ENCODE measurements at places on chromosomes 2 and 18.

- no peak for DNase-seq
Observed at GRCh38 chr18:67081482-67082211, 434.9 kb downstream of the DSEL start.

- DNase-seq = no peak
Observed at GRCh38 chr2:71460056-71460455, 6.7 kb downstream of the DYSF start.

GRCh38 chr18:40949114-40949950, 1005.7 kb upstream of the PIK3C3 start:
- DNase-seq = no peak

- DNase-seq = no peak
Observed at GRCh38 chr2:201990069-201990468, 43.6 kb upstream of the FZD7 start.

GRCh38 chr18:25225151-25225550, 126.8 kb downstream of the ZNF521 start:
- no peak for DNase-seq

GRCh38 chr2:159146996-159147666, 139.4 kb downstream of the WDSUB1 start:
- no peak for DNase-seq

DNA sequence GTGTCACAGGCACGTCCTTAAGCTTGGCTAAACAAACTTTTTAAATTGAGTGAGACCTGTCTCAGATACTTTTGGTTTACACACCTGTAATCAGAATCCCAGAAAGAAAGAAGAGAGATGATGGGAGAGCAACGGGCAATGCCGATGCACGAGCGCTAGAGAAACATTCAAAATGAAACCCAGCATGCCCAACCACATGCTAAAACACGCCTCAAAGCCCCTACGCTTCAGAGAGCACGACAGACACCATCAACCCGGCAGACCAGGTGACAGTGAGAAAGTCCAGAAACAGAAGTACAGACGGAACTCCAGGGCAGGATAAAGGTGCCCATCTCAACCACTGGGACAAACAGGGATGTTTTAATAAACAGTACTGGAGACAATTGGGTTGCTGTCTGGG, 85.5 kb downstream of the HDAC4 start:
- no peak for DNase-seq

DNA sequence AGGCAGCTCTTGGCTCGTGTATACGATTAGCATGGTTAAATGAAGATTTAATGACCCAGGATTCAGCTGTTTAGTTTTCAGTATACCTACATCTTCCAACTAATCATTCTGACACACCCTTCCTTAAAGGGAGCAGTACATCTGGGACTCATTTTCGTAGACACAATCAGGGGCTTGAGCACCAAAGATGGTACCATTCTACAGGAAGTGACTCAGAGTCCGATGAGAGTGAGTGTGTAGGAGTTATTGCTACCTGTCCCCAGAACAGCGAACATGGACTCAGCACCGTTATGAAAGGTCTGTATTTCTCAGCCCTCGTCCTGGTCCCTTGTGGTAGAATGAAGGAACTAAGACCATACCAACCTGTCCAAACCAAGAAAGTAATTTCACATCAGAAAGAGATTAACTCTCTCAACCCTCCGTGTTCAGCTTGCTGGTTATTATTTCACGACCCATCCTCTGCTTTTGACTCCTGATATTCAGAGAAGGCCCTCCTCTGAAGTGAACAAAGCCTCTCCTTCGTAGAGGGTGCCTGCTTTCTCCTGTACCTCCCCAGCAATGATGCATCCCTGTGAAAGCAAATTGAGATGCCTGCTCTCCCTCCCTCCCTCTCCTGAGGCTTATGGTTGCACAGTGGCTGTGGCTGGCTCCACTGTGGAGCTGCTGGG, 214.8 kb downstream of the MTX2 start:
- DNase-seq = no peak

DNA sequence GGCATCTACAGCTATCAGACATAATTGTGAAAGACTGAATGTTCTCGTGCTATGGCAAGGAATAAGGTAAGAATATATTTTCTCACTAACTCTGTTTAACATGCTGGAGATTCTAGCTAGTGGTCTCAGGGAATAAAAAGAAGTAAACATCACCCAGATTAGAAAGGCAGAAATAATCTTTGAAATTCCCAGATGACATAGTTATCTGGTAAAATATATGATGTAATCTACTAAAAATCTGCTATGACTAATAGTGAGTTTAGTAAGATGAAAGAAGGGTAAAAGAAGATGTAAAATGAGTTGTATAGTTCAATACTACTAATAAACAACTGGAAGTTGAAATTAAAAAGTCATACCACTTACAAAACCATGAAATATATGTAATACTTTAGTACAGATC, 134.2 kb downstream of the DSC3 start:
- DNase-seq = no peak

DNA sequence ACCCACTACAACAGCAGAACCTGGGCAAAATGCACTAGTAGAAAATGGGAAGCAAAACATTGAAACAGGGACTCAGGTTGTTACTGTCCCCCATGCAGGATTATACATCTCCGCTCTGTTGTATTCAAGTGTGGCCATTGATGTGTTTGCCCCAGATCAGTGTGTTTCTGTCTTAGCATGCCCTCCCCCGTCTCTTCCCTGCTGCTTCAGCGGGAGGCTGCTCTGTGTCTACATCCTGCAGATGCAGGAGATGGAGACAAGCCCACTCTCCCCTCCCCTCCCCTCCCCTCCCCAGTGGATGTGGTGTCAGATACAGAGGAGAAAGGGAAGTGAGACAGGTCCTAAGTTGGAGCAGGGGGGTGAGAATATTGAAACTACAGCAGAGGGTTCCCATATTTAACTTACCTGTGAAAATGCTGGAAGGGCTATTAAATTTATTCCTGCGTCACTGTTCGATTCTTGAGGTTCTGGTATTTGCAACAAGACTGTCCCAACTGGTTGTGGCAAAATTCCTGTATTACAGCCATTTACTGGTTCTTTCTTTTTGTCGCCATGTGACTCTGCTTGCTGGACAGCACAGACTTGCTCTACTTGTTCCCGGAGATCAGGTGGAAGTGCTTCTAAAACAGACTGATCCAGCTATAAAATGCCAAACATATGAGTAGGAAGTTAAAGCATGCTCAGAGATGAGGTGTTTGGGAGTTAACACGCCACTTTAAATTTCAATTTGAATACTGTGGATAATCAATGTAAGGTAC, 67.0 kb downstream of the EIF5B start:
- no peak for DNase-seq

DNA sequence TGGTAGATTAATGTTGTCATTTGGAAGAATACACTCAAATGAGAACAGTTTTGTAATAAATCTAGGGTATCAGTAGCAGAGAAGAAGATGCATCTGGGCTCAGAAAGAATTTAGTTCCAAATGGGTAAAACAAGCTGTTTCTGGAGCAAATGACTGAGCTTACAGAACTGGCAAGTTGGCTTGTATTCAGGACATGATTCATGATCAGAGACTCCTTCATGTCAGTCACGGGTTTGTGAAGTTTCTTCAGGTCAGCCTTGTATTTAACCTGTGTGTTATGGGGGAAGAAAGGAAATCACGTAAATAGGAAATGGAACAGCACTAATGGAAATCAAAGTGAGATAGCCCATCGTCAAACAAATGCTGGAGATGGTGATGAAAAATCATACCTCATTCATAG, 109.1 kb downstream of the RIF1 start:
- no peak for DNase-seq

DNA sequence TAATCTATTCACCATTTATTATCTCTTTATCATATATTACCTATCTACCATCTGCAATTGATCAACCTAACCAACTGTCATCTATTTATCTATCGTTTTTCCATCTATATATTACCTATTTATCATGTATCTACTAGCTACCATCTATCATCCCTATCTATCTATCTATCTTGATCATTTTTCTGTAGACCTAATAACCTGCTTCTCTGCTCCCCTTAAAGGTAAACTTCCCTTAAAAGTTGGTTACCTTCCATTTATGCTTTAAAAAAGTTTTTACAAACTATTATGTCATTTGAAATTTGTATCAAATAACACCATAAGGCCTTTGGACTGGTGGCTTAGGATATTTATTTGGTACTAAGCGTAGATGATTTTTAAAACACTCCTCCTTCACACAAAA, 47.2 kb downstream of the TMEM18 start:
- no peak for DNase-seq

- no peak for DNase-seq
Observed at GRCh38 chr2:145764631-145765030, 1244.7 kb upstream of the ZEB2 start.

- peak; percentile 16 for DNase-seq
Observed at GRCh38 chr2:190791347-190791975, 89.2 kb upstream of the GLS start.

- no peak for DNase-seq
Observed at GRCh38 chr18:44818668-44819403, 138.1 kb downstream of the SETBP1 start.

DNA sequence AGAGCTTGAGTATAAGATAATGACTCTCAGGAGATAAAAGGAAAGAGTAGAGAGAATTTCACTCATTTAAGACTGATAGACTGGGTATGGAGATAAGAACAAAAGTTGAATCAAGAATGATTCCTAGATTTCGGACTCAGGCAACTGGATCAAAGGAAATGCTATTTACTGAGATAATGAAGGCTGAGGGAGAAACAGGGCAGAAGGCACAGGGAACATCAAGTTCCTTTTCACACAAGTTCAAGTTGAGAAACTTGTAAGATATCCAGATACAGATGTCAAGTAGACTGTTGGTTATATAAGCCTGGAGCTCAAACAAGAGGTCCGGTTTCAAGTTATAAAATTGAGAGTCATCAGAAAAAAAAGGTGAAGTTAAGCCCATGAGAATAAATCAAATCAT, 360.8 kb downstream of the TNS1 start:
- DNase-seq = no peak

DNA sequence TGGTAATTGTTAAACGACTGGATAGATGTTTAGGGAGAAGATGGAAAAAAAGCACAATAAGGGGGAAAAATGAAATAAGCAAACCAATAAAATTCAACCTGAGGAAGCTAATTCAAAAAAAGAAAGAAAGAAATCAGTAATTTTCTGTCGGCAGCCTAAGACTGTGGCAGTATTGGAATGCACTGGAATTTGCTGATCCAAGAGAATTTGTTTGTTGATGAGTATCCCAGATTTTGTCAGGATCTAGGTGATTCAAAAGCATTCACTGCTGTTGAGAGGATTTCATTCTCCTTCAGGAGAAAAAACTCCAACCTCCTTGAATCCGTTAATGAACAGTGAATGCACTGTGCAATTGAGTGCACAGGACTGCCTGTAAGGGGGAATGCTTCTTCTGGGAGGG, 546.7 kb downstream of the CNTNAP5 start:
- no peak for DNase-seq

GRCh38 chr18:78505851-78506461, 473.7 kb upstream of the SALL3 start:
- no peak for DNase-seq

- no peak for DNase-seq
Observed at GRCh38 chr2:195863564-195863963, 205.1 kb downstream of the DNAH7 start.

GRCh38 chr2:226354434-226354833, 445.2 kb downstream of the IRS1 start:
- DNase-seq = no peak

DNA sequence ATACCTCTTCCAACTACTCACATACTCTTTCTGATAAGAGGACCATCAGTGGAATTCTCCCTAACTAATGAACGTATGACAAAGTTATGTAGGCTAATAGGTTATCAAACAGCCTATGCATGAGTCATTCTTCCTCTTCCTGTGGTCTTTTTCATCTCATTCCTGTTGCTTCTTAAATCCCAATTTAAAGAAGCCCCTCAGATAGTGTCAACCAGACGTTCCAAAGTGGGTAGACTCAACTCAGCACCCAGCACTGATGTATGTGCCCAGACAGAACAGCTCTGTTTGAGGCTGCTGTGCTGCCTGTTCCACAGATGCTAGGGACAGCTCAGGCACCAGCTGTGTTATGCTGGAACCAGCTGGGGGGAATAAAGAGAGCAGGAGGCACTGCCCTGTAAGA, 52.6 kb downstream of the CXCR4 start:
- DNase-seq = no peak

DNA sequence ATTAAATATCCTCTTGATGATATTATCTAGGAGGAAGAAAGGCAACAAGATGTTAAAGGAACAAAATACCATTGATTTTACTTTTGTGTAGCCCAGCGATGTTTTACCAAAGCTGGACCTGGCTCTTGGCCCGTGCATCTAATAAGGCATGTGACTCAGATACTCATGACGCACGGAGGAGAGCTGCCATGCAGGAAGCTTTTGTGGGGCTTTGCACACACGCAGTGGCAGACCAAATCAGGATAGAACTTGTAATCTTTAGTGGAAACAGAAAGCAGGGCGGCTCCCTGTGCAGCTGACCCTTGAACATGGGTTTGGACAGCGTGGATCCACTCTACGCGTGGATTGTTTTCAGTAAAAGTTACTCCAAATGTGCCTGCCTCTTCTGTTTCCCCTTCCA, 190.0 kb downstream of the NAPG start:
- DNase-seq = no peak

GRCh38 chr18:74715865-74716712, 118.4 kb downstream of the ZNF407 start:
- DNase-seq = no peak

- DNase-seq = no peak
Observed at GRCh38 chr2:32772638-32773447, 145.0 kb downstream of the TTC27 start.

DNA sequence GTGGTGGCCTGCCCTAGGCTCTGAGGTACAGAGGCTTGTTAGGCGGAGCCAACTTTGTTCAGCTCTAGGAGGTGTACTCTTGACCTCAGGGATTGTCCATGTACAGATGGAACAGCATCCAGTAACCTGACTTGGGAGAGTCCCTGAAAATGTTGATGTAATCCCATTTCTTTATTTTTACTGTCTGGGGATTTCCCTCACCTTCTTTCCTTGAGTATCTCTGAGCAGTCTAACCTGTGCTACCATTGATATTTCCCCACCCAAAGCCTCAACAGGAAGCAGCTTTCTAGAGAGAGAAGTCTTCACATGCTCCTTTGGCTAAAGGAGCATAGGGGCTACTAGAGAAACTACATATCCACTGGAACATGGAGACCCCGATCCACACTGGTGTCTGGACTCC, 10.4 kb downstream of the IL36A start:
- DNase-seq = no peak

DNA sequence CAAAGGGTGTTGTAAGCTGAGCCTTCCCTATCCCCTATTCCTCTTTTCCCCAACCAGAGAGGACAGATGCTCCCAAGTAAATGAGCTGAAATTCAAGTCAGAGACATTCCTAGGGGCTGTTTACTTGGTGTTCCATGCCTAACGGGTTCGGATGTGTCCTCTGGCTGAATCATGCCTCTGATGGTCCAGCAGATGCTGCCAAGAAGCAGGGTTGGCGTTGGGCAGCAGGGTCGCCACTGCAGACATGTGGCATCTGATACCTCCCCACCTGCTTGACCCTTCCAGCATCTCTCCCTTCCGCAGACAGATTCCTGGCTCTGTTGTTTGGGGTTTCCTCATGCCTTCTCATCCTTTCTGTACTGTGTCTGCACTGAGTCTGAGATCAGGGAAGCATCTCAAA, 108.3 kb downstream of the HNRNPLL start:
- DNase-seq = no peak

GRCh38 chr2:223363085-223363484, 239.1 kb downstream of the SCG2 start:
- DNase-seq = no peak
